ENCODE measurements at places on chromosomes 16 and 17.

DNA sequence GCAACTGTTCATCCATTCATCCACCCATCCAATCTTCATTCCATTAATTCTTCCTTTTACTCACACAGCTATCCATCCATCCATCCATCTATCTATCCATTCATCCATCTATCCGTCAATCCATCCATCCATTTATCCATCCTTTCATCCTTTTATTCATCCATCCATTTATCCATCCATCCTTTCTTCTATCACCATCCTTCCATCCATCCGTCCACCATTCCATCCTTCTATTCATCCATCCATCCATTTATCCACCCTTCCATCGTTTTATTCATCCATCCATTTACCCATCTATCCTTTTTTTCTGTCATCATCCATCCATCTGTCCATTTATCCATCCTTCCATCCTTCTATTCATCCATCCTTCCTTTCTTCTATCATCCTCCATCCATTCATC lies 73.0 kb upstream of the FOXF1 start:
- no peak for DNase-seq

GRCh38 chr17:7744416-7744815 lies 26.9 kb downstream of the DNAH2 start:
- no peak for DNase-seq

DNA sequence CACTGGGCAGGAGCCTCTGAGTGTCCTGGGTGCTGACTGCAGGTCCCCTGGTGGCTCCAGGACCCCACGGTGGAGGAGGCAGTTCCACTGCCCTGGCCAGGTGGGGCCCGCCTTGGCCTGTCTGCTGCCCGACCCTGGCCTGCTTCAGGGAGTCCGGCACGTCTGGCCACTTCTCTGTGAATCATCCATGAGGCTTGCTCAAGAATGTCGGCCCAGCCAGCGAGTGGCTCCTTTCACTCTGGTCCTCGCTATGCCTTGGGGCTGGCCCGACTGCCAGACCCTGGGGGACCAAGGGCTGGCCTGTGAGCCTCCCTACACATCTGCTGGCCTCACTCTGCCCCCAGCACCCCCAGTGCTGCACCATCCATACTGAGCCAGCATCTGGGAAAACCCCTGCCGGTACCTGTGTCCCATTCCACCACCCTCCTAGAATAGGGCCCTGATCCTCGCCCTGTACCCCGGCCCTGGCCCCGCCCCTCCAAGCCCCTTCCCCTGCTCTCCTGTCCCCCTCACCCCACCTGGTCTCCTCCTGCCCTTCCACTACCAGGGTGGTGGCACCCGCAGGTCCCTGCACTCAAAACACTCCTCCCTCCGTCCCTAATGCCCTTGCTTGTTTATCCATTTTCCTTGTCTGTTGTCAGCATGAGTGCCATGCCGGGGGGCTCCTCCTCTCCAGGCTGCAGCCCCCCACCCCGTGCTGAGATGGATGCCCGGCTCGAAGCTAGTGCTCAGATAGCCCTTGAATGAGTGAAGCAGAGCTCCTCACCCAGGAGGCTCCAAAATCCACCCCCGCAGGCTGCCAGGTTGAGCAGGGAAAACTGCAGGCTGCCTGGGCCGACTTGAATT lies 35.5 kb downstream of the ADCY7 start:
- DNase-seq = peak; percentile 43

GRCh38 chr17:60049936-60050335 lies 28.8 kb downstream of the HEATR6 start:
- no peak for DNase-seq

DNA sequence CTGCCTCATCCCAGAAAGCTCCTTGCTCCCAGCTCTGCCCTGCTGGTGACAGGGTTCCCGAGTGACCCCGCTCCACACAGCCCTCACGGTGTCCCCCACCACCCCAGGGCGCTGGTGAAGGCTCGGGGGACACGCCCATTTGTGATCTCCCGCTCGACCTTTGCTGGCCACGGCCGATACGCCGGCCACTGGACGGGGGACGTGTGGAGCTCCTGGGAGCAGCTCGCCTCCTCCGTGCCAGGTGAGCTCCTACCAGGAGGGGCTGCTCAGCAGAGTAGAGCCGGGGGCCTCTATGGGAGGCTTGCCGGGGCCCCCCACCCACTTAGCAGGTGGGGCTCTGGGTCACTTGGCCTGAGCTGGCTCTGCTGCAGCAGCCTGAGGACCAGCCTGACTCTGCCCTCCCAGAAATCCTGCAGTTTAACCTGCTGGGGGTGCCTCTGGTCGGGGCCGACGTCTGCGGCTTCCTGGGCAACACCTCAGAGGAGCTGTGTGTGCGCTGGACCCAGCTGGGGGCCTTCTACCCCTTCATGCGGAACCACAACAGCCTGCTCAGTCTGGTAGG lies 11.2 kb downstream of the GAA start:
- DNase-seq = no peak
